ENCODE measurements at places on chromosomes 4 and X.

DNA sequence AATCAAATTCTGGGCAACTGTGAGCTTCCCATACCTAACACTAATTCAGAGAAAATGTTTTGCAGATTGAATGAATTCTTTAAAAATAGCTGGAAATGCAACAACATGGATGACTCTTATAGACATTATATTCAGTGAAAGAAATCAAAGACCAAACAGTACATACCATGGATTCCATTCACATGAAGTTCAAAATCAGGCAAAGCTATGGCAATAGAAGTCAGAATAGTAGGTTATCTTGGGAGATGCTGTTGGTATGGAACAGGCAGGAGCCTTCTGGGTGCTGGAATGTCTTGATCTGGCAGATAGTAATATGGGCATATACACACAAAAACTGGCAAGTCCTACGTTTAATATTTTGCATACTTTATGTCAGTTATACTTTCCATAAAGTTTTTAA, 25.5 kb upstream of the CBLL2 start:
- DNase-seq: no peak

GRCh38 chr4:147837854-147838253, 106.0 kb downstream of the ARHGAP10 start:
- no peak for DNase-seq

DNA sequence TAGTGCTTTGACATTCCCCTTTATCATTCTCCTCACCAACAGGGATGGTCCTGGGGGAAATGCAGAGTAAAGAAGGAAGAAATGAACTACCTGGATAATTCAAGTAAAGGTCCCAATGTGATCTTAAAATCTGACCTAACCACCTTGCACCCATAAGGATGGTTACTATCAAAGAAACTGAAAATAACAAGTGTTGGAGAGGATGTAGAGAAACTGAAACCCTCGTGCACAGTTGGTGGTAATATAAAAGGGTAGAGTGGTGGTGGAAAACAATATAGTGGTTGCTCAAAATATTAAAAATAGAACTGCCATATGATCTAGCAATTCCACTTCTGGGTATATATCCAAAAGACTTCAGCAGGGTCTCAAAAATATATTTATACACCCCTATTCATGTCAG, 298.6 kb upstream of the PPARGC1A start:
- DNase-seq: no peak

- no peak for DNase-seq
Measured at GRCh38 chr4:142874684-142875083, 28.6 kb upstream of the INPP4B start.

DNA sequence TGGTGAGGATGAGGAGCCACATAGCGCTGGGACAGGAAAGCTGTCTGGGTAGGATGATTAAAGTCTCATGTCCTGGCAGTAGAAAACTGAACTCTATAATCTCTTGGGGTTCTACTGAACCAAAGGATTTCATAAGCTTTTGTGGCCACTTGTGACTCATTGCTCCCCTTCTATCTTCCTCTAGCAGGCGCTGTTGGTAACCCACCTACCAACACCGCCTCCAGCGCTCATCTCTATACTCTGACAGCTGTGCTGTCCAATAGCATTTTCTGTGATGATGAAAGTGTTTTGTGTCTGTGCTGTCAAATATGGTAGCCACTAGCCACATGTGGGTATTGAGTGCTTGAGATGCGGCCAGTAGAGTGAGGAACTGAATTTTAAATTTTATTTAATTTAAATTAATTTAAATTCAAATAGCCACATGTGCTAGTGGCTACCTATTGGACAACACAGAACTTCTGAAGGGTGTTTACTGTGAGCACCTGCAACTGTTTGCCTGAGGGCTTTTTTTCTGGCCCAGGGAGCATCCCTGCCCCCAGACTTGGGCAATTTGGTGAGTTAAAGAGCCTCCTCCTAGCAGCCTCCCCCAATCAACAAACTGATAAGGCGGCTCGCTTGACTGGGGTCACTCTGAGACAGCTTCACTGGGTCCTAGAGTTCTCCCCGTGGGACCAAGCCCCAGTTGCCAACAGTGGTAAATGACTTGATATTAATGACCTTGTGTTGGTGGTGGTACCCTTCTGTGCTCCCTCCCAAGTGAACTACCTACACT, 169.2 kb upstream of the ATP6AP2 start:
- DNase-seq: no peak

GRCh38 chr4:4182835-4183568, 43.7 kb downstream of the OTOP1 start:
- DNase-seq: no peak

DNA sequence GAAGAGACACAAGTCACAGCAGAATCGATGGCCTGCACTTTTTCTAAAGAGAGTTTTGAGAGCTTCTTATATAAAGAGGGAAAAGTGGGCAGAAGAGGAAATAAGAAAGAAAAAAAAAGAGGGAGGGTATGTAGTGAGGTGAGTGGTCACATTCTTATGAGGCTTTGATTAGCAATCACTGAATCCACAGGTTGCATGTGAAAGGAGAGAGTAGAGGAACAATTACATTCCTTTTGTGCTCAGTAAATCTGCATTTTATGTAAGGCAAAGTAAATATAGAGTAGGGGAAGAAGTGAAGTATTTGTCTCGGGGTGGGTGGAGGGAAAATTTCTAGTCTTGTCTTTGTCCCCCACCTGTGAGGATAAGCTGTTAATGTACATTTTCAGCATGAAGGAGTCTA, 26.8 kb upstream of the MBTPS2 start:
- DNase-seq: no peak

DNA sequence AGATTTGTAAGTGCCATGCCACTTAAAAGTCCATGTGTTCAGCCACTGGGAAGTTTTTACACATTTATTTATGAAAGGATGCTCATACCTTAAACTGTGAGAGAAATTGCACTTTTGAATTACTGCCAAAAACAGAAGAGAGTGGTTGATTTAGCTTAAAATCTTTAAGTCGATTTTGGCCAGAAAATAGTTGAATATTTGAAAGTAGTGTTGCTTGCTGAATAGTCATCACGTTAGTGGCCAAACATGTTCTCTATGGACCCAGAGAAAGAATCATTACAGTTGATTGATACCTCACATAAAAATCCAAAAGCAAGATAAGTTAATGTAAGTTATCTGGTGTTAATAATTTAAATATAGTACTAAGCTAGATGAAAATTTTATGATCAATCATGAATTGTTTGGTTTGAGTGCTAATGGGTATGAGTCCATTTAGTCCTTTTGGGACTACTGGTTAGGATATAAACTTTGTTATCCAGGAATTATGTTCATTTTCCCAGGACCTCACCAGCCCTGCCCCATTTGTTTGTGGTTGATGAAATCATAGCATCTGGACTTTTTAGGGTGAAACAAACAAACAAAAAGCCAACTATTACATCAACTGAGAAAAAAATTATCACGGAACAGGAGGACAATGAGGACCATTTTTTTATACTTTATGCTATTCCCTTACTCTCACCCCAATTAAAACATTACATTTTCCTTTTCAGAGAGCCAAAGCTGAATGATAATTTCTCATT, 6.3 kb downstream of the GIMD1 start:
- no peak for DNase-seq

DNA sequence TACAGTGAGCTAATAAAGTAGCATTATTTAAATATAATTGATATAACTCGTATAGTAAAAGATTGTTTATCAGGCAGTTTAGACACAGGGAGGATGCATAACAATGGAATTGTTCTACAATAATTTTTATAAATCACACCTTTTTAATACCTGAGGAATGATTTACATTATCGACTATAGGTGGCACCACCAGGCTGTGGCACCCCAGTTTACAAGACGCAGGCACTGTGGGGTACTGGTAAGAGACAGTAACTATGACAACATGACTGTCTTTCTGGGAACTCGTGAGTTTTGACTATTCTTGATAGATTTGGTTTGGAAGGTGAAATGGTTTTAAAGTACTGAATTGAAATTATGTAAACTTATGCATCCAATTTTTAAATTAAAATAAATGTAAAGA, 27.1 kb upstream of the STBD1 start:
- DNase-seq: no peak

GRCh38 chrX:54430519-54430918, 9.7 kb upstream of the TSR2 start:
- DNase-seq: no peak

GRCh38 chr4:74157154-74157553, 764 bp upstream of the MTHFD2L start:
- DNase-seq: no peak

DNA sequence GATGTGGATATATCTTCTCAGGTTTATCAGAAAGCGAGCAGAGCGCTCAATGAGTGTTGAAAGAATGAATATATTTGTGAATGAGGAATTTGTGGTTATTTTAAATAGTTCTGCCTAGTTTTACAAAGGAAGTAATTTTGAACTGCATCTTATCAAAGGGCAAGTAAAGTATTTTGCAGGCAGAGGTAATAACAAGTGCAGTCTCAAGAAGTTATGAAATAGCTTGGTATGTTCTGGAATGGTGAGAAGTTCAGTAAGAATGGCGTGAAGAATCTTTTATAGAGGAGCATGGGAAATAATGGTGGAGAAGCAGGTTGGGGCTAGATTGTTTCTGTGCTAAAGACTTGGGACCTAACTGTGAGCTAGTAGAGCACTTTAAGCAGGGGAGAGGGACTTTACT, 10.9 kb downstream of the TMA16 start:
- DNase-seq: no peak

Measured in fibroblast of the conjunctiva (primary cell).